ENCODE measurements at places on chromosomes 2 and 18.

DNA sequence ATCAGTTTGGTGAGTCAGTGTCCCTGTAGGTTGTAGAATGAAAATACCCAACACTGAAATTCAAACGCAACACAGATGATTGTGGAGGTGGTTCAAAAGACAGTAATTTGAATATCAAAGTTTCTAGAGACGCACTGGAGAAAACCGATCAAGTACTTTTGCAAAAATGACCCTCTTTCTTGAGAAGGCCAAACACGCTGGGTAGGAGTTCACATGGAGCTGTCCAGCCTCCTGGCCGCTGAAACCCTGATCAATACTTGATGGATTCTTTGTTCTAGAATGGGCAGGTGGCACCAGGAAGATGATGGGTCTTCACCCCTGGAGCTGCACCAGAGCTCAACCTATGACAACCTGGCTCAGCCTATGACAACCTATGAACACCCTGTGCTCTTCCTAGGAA is 39.7 kb upstream of the UBE2F start:
- DNase-seq, result no peak

GRCh38 chr18:62088156-62088555 is 98.7 kb downstream of the PIGN start:
- DNase-seq, result no peak

GRCh38 chr2:184677171-184677570 is 78.8 kb downstream of the ZNF804A start:
- DNase-seq, result no peak

GRCh38 chr2:55422876-55423665 is 3.4 kb upstream of the CCDC88A start:
- no peak for DNase-seq

GRCh38 chr2:174399171-174399570 is 3.6 kb downstream of the SCRN3 start:
- DNase-seq, result no peak

GRCh38 chr2:135218426-135218825 is 166.3 kb downstream of the RAB3GAP1 start:
- DNase-seq, result no peak

GRCh38 chr2:144426981-144427479 is 92.9 kb downstream of the ZEB2 start:
- DNase-seq, result no peak

GRCh38 chr2:20209373-20210109 is 15.4 kb downstream of the SDC1 start:
- no peak for DNase-seq

- DNase-seq, result no peak
These were observed 153.3 kb downstream of the METTL4 start for GRCh38 chr18:2417861-2418610.

DNA sequence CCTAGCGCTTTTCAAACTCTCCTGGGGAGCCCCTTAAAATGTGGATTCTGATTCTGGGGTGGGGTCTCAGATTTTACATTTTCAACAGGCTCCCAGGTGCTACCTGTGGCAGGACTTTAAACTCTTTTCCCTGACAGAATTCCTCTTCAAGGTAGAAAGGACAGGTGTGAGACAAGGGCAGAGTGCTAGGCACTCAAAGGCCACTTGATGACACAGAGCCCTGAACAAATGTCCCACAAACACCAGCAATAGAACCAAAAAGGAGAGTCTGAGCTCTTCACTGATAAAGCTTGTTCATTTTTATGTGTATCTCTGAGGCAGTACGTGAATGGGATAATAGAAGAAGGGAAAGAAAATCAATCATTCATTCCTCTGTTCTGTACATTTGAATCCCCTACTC is 77.7 kb upstream of the PELI1 start:
- DNase-seq, result no peak

DNA sequence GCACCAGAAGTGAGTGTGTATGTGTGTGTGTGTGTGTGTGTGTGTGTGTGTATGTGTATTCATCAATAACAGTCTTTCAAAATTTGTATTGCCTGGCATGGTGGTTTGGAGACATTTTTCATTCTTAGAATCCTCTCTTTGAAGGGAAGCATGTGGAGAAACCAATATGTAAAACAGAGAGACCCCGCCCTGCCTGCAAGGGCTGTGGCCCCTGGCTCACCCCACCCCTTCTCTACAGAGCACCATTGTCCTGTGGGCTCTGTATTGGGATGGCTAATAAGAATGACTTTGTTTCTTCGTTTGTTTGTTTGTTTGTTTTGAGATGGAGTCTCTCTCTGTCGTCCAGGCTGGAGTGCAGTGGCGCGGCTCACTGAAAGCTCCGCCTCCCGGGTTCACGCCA is 65.9 kb downstream of the GNAL start:
- DNase-seq, result no peak

DNA sequence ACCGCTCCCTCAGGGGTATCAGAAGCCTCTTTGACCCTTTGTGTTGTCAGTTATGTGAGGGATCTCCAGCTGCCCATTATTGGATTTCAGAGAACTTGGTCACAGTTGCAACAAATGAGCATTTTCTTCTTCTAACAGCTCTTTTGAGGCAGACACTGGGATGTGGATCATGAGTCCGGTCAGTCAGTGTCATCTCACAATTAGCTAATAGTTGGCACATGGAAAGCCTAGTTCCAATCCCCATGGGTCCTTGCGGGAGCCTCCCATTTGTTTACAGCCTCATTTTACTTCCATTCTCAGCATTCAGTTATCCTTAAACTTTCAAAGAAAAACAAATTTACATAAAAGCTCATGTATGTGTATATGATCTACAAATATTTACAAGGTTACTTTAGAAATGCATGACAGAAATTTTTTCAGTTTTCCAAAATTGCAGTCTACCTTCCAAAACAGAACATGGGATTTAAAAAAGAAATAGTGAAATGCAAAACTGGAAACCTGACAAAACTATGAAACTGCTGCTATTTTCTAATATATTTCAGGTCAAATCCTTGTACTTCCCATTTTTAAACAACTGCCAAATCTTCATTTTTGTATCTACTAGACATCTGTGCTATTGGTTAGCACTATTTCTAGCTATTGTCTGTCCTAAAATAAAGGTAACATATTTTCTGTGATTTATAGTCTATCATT is 547.1 kb upstream of the ZEB2 start:
- DNase-seq, result peak; percentile 64

DNA sequence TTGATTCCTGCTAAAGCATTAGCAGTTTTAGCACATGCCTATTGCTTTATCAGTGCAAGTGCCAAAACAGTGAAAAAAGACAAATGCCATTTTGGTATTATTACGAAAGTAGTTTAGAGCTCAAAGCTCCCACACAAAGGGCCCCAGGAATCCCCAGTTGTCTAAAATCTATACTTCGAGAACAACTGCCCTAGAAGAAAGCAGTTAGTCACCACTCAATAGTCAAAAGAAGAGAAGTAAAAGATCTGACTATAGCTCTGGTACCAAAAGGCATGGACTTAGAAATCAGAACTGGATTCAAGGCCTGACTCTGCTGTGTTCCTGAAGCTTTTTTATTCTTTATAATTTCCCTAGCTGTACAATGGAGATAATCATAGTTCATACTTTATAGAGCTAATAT is 21.8 kb downstream of the SCN3A start:
- DNase-seq, result no peak

DNA sequence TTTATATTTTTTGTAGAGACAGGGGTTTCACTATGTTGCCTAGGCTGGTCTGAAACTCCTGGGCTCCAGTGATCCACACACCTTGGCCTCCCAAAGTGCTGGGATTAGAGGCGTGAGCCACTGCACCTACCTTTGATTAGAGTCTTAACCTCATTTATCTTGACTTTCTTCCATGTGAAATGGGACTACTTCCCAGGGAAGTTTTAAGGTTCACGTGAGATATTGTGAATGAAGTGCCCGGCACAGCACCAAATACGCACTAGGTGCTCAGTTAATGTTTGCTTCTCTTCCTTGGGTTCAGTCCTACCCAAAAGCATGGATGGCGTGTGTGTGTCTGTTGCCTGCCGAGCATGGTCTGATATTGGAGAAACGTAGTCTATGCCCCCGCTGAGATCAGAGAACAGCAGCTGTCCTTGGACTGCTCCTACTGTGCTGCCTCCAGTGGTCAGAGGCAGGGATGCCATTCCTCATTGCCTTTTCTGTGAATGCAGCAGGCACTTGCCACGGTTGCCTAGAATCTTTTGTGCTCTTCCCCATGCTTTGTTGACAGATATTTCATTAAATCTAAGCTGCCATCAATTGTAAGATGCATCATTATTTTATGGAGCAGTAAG is 12.3 kb upstream of the TFCP2L1 start:
- no peak for DNase-seq

GRCh38 chr2:118923371-118923770 is 18.6 kb upstream of the MARCO start:
- no peak for DNase-seq

DNA sequence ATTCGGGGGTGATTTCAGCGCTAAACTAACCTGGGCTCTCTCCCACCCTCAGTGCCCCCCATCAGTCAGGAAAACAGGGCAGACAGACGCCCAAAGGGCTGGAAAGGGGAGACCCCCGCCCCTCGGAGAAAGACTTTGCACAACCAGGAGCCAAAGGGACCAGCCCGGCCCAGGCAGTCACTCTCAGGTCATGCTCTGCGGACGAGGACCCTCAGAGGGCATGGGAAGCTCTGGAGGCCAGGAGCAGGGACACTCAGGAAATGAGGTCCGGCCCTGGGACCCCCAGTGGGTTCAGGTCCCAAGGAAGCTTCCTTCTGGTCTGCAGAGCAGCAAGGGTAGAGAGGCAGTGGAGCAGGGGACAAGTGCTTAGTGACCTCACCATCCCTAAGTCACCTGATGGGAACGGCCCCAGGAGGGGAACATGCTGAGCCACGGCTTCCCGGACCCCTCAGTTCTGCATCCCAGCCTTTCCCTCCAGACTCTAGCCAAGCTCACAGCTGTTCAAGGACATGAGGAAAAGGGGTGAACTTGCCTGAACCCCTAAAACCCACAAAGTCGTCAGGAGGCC is 88.0 kb upstream of the GPC1 start:
- no peak for DNase-seq

DNA sequence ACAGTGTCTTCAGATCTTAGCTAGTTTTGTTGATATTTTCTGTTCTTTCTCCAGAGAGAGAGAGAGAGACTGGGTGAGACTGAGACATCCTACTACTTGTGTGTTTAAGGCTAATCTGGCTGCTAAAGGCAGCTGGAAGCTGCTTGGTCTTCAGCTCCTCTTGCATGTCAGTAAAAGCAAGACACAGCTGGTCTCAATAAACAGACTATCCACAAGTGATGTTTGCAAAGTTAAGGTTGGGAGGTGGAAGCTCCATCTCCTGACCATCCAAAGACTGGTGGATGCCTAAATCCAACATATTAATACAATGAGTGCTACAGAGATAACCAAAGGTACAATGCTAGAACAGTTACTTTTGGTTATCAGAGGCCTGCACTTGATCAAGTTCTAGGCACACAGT is 17.8 kb downstream of the ERFE start:
- no peak for DNase-seq

- peak; percentile 66 for DNase-seq
These were observed 6.0 kb downstream of the RSAD2 start for GRCh38 chr2:6883448-6884122.

- no peak for DNase-seq
These were observed 81.0 kb downstream of the ALPK2 start for GRCh38 chr18:58547864-58548263.

DNA sequence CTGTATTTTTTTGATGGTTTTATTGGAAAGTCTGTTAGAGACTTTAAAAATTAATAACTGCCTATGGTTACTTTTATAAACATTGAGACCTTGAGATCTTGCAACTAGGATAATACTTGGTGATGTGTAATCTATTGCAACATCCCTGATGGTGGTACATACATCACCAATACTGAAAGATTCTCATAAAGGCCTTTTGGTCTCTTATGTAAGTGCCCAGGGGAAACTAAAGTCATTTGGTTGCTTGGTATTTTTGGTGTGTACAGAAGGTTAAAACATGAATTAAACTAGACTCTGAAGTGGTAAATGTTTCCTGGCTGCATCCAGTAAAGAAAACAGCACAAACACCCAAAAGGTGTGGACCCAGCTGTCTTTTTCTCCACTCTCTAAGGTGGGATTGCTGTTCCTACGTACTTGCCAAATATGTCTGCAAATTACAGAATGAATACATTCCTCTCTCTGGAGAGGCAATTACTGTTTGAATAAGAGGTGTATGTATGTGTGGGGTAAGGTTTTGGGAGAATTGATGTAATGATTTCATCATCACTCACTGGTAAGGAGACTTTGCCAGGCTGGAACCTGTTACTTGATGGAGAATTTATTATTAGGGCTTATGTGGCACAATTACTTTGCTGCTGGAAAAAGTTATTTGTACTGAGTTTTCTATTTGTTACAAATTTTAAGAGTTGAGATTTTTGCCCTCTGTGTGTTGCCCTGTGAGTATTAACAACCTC is 3.6 kb downstream of the B3GNT2 start:
- DNase-seq, result no peak

DNA sequence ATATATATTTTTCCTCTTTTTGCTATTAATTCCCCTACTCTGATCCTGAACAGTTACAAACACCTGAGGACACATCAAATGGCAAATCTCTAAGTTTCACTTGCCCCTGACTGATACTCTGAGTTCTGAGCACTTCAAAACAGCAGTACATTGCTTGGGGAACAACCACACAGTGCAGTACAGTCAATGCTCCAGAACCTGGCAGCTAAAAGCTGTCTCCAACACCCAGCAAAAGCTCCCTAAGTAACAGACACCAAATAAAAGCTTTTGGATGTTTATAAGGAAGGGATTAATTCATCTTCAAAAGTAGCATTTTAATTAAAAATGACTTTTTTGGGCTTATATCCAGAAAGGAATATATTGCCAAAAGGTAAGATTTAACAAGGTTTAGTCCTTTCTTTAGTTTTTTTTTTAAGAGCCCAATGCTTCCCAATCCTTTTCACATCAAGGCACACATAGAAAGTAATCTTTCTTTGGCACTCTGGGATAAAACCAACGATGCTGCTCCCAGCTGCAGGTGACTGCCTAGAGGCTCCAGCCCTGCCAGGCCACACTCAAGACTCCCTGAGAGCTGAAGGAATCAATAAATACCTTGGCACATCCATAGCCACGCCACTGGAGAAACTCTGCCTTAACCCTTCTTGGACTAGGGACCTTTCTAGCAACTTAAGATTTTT is 164.9 kb upstream of the ZFP36L2 start:
- no peak for DNase-seq
